ENCODE measurements at places on chromosomes 7 and 10. TPM values are rescaled to one million over a fixed set of nuclear protein-coding genes. Genes with fewer than 3 reads are reported as not detected.

STEAP1 gene
- total RNA-seq = 0.50 TPM

DNA sequence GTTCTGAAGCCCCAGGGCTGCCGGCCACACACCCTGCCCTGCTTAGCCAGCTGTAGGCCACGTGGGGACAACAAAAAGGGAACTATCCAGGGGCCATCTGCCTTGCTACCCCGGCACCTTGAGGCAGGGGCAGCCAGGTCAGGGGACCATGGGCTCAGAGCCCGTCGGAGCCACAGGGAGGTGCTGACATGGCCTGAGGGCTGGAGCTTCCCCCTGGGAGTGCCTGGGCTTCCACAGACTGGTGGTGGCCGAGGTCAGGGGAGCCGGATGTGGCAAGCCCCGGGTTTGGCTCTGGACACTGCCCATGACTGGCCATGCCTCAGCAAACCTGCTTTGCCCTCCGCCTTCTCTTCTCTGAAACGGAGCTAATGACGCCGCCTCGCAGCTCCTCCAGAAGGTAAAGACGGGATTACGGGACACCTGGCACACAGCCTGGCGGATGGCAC lies 178.5 kb downstream of the EBF3 start:
- no peak for DNase-seq

DNA sequence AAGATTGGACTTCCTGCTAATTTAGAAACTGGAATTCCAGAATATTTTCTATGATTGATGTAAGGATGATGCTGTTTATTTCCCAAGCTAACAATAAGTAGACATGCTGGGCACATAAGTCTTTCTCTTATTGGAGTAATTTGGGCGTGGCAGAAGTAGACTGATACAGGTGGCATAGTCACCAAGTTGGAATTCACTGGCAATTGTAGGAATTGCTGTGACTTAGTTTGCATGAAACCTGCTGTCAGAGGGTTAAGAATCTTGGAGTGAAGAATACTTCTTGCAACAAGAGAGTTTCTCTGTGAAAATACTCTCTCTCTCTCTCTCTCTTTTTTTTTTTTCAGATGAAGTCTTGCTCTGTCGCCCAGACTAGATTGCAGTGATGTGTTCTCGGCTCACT lies 569.7 kb downstream of the REEP3 start:
- DNase-seq = no peak

DNA sequence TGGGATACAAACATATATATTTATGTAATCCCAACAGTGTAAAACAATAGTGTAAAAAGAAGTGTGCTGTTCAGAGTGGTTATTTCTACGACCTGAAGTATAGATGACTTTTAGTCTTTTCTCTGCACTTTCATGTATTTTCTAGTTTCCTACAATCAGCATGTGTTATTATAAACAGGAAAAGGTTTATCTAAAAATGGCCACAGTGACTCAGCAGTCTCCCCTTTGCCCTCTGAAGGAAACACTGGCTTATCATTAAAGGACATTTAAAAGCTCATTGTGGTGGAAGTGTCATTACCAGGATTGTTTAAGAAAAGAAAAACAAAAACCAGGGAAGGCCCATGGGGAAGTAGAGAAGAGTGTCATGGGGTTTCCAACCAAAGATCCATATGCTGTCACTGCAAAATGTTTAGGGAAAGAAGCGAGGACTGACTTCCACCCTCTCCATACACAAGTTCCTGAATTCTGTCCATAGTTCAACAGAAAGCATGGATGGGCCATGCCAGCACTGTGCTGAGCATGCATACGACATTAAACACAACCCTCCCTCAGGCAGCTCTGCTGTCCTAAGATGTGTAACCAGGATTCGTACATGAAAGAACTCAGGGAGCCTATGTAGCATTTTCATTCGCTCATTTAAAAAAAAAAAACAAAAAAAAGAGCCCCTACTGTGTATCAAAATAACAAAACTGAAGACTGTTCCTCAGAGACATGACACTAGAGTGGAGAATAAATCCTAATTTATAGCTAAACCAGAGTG lies 10.2 kb downstream of the CYREN start:
- no peak for DNase-seq

DNA sequence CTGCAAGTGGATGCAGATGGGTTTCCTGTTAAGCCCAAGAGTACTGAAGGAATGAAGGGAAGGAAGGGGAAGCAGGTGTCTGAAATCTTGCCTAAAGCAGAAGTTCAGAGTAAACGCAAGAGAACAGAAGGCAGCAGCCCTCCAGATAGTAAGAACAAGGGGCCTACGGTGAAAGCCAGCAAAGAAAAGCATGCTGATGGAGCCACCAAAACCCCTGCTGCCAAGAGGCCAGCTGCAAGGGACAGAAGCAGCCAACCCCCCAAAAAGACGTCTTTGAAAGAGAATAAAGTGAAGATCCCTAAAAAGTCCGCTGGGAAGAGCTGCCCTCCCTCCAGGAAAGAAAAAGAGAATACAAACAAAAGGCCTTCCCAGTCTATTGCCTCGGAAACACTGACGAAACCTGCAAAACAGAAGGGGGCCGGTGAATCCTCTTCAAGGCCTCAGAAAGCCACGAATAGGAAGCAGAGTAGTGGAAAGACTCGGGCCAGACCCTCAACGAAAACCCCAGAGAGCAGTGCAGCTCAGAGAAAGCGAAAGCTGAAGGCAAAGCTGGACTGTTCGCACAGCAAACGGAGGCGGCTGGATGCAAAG lies 152.5 kb downstream of the LCOR start:
- no peak for DNase-seq
